ENCODE measurements at places on chromosomes 3 and 15.

GRCh38 chr15:90000186-90001001 is 730 bp upstream of the ZNF710 start:
- DNase-seq: no peak

DNA sequence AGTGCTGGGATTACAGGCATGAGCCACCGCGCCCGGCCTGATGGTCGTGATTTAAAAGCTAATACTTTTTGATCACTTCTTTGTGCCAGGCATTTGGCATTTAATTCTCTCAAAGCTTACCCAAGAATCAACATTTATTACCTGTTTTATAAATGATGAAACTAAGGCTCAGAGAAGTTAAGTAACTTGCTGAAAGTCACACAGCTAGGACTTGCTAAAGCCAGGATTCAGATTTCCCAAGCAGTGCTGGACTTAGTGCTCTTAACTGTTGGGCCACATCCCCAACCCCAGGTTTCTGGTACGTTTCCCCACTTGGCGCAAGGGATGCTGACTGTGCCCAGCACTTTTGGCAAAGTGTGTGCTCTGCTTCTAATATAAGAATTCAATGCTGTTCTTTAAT is 10.5 kb downstream of the GRK7 start:
- no peak for DNase-seq

- DNase-seq: no peak
Observed at GRCh38 chr15:96351761-96352603, 21.5 kb downstream of the NR2F2 start.

GRCh38 chr3:24937228-24937627 is 442.6 kb upstream of the THRB start:
- DNase-seq: no peak

DNA sequence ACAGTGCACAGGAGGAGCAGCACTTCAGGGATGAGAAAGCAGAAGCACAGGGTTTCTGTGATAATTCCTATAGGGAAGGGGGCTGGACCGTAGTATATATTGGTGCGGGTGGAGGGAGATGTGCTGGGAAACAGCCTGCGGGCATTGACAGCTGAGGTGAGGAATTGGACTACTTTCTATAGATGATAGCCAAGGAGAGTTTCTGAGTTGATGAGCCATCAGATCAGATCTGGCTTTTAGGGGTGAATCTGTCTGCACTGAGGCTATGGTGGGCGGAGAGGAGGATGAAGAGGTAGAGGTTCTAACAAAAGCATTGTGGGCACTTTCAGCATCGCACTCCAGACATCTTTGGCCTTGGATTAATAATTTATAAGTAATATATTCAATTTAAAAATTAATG is 33.1 kb downstream of the SELENOT start:
- no peak for DNase-seq

DNA sequence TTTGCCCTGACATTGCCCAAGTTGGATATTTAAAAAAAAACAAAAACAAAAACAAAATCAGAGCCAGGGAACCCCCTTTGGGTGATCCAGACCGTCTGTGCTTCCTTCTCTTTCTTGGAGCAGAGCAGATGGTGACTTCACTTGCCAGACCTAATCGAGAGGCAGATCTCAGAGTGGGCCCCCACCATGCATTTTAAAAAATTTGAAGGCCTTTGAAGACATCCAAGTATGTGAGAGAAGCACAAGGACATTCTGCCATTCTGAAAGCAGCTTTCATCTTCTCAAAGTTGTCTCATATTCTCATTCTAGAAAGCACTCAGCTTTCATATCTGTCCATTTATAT is 93.3 kb downstream of the SV2B start:
- no peak for DNase-seq

DNA sequence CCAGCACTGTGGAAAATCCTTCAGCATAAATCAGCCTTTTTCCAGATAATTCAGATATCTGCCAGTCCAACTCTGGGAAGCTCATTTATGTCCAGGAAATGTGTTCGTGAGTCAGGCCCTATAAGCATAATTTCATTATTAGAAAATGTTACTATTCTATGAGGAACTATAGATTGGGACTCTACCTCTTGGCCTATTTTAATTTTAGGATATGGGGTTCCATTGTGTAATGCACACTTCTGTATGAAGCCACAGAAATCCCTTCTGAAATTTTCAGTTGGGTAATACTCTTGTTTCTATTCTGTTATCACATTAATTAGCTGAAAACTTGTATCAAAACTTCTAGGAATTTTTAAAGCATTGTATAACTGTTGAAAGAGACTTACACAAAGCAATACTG is 43.9 kb upstream of the IL12A start:
- DNase-seq: no peak

- DNase-seq: peak; percentile 49
Observed at GRCh38 chr15:64430000-64430735, 30.2 kb upstream of the ZNF609 start.

DNA sequence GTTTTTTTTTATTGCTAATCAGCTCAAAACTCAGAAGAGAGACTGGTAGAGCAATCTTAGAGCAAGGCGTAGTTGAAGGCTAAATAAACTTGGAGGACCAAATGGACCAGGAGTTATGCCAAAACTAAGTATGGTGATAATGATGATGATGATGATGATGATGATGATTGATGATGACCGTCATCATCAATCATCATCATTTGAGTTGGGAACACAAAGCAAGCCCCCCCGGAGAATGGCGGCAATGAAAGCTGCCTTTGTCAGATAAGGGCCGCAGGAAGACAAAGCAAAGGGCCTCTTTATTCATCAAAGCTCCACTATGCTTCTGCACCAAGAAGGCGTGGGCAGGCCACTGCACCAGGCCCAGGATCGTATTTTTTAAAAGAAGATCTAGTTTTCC is 82.1 kb upstream of the RAD18 start:
- no peak for DNase-seq

GRCh38 chr3:152350139-152350538 is 81.4 kb downstream of the MBNL1 start:
- DNase-seq: no peak

- no peak for DNase-seq
Observed at GRCh38 chr15:50425219-50425618, 1.0 kb downstream of the USP8 start.

Measured in T-cell (primary cell).